Parietal lobe (tissue), 2 donors: ENCODE measurements at places on chromosomes 11 and 22. TPM values are rescaled to one million over a fixed set of nuclear protein-coding genes. Genes with fewer than 3 reads are reported as not detected.

The CCDC83 gene
- total RNA-seq = not detected

The MPZL3 gene
- 0.63 TPM for total RNA-seq

The CD3E gene
- not detected for total RNA-seq

The SNX32 gene
- total RNA-seq = 20.7 TPM

The SMTNL1 gene
- total RNA-seq = not detected
